Hair follicle dermal papilla cell (primary cell): ENCODE measurements at places on chromosomes 3 and 15. TPM values are rescaled to one million over a fixed set of nuclear protein-coding genes. Genes with fewer than 3 reads are reported as not detected.

PGBD4 gene
- total RNA-seq, result 1.6 TPM in 2 replicates

TGM4 gene
- total RNA-seq, result not detected in 2 replicates

IQGAP1 gene
- total RNA-seq, result 233 and 273 TPM in 2 replicates

UQCC5 gene
- total RNA-seq, result 1.9 and 2.9 TPM in 2 replicates

COLQ gene
- 0.61 and 0.81 TPM in 2 replicates for total RNA-seq

CHMP2B gene
- total RNA-seq, result 31.2 and 31.6 TPM in 2 replicates

RPL39L gene
- 6.8 and 12.5 TPM in 2 replicates for total RNA-seq

ZCWPW2 gene
- 0.65 and 0.85 TPM in 2 replicates for total RNA-seq

GABRR3 gene
- total RNA-seq, result not detected in 2 replicates

SCAANT1 gene
- not detected in 2 replicates for total RNA-seq

PPP2R3A gene
- 33.6 and 39.1 TPM in 2 replicates for total RNA-seq

ACTC1 gene
- total RNA-seq, result 1.6 and 13.5 TPM in 2 replicates

FBXW12 gene
- total RNA-seq, result 0.12 and 0.32 TPM in 2 replicates

ILDR1 gene
- total RNA-seq, result not detected in 2 replicates

PIAS1 gene
- 28.6 and 29.9 TPM in 2 replicates for total RNA-seq
